ENCODE measurements at places on chromosomes 13 and 19.
A peak's percentile ranks its signal among the peaks of the same experiment; 100 is the strongest.

DNA sequence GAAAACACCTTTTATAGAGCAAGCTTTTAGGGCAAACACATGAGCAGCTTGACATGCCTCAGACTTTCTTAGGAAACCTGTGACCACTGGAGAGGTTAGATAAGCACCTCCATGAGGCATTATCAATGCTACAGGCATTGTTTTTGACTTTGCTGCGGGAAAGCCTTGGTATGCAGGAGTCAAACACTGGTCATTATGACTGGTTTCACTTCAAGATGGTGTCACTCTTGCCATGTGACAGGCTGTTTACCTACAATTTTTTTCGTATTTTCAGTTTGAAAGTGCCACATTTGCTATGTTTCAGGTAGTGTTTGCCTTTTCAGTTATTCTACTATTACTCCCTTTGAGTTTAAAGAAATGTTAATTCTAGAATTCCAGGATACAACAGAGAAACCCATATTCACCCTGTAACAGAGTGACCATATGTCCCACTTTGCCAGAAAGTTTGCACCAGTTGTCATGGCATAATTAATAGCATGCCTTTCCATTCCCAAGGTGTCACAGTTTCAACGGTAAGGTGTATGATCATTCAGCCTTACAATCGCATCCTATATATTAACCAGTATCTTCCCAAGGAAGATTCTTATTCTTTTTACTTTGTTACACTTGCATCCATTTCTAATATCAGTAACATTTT is 33.0 kb downstream of the USP12 start:
- DNase-seq: no peak

DNA sequence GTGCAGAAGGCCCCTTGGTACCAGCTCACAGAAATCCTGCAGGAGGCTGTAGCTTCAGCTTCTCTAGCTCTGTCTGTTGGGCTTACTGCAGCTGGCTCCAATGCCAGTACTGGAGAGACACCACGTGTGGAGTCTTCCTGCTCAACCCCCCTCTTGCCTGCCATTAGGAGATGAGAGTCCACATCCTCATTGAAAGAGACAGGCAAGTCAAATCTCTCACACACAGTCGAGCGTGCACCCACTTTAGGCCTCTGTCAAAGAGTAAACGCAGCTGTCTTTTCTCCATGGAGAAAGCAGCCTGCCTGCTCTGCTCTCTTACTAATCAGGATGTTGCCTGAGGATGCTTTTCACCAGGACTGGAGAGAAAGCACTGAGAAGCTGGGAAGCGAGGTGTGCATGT is 523.0 kb upstream of the NBEA start:
- DNase-seq: no peak

DNA sequence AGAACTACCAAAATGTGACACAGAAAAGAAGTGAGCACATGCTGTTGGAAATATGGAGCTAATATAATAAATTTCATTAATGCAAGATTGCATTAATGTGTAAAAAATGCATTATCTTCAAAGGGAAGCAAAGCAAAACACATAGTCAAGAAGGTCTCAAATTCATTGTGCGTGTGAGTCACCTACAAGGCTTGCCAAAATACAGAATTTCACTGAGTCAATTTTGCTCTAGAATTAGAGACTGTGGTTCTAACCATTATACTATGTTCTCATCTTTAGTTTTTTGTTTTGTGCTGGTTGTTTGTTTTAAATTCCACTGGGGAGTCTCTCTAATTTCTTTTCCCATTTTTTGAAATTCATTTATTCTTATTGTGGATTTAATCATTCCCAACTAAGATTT is 149.8 kb upstream of the SLITRK1 start:
- DNase-seq: no peak

DNA sequence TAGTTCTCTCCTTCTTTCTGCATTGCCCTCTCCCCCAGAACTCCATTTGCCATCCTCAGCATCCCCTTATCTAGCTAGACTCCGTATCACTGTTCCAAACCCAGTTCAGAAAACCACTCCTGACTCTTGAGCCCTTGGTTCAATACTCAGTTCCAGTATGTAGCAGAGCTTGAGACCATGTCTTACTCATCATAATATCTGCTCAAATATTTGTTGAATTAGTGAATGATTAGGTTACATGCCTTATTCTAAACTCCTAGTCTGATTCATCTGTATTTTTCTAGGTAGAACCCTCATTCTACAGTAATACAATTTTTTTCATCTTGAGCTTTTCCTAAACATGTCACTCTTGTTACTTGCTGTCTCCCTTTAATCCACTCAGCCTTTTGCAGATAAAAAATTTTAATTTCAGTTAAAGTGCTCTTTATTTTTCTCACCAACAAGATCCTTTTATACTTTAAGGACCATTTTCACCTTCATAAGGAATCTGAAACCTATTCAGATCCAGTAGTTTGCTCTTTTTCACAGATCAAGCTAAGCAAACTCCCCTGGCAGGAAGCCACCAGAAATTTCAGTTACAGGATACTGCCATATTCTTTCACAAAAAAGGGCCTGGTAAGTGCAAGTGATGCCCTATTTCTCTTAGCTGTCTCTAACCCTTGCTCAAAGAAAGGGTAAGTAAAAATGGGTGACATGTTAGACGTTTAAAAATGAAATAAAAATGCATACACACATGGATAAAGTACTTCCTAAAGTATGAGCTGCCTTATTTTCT is 23.1 kb upstream of the INTS6 start:
- DNase-seq: peak; percentile 76

GRCh38 chr19:42284066-42284501 is 15.0 kb downstream of the CIC start:
- peak; percentile 84 for DNase-seq

DNA sequence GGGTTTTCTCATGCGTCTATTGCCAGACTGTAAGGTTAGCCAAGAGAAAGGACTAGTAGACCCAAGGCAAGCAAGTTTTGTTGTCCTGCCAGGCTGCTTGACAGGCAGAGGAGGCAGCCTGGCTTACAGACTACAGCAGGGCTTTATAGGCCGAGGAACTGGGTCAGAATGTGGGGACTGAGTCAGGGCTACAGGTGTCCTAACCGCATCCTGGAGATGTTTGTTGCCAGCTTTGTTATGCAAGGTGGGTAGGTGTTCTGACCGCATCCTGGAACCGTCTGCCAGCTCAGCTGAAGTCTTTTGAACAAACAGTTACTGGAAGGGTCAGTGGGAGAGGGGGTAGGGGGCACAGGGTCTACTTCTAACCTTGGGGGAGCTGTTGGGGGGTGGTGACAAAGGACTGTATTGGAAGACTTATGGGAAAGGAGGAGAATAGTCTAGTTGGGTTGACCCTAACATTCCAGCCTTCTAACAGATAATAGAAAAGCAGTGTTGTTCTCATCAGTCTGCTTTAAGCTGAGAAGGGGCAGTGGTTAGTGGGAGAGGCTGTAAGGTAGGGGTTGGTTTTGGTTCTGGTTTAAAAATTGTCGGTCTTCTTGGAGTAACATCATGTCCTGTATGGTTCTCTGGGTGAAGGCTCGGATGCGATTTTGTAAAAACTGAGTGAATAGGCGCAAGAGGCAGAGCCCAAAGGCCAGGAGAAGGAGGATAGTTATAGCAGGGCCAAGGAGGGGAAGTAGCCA is 913.8 kb upstream of the SLITRK5 start:
- DNase-seq: peak; percentile 37

- DNase-seq: peak; percentile 33
These were observed 44.9 kb downstream of the ZNF611 start for GRCh38 chr19:52689843-52690368.

GRCh38 chr19:35408284-35409171 is 37.7 kb downstream of the GPR42 start:
- DNase-seq: no peak

DNA sequence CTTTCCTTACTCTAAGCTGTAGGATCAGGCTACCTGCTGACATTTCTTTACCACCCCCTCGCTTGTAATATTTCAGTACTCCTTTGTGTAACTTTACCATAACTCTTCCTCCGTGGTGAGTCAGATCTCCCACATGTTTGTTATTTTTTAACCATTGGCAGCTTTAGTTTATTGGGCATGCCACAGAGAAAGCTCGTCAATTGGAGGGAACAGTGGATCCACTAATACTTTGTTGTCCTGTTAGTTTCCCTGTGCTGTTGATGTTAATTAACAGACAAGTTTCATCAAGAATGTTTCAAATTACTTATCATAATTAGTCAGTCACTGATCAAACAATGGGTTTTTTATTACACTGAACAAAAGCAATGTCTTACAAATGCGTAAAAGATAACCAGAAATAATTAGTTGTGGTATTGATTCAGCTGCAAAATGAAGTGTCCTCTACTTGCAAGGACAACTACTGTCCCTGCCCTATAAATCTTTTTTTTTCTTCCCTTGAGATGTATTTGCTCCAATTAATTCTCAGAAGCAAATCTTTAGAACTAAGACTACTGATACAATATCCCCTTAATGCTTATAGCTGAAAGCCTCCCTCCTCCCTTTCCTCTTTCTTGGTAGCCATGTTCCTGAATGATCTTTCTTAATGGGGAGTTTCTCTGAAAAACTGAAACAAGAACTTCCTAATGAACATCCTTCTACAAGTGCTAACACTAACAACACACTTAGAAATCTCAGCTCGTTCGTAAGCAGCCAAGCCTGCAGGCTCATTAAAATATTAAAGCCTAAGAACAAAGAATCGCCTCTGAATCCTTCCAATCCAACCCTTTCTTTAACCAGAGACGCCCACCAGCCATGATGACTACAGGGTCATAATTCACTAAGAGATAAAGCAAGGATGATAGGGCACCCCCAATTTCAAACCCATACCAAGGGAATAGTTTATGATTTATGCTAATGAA is 22.2 kb downstream of the EFNB2 start:
- peak; percentile 55 for DNase-seq

- DNase-seq: no peak
These were observed 20.0 kb downstream of the DIAPH3 start for GRCh38 chr13:60143775-60144174.

DNA sequence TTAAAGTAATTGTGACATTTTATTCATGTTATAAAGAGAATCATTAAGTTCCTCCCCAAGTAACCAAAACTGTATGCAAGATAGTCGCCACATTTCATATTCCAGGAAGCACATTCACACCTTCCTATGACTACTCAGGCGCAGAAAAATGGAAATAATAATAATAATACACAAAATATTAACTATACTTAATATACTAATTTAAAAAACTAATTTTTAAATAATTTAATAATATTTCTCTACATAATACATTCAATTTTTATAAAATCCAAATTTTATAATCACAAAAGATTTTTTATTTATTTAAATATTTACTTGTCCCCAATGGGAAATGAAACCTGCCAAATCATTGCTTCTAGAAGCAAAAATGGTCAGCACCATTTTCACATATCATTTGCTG is 797.4 kb upstream of the GPC6 start:
- DNase-seq: no peak

- peak; percentile 80 for DNase-seq
These were observed 15.4 kb downstream of the RELB start for GRCh38 chr19:45016388-45017314.

DNA sequence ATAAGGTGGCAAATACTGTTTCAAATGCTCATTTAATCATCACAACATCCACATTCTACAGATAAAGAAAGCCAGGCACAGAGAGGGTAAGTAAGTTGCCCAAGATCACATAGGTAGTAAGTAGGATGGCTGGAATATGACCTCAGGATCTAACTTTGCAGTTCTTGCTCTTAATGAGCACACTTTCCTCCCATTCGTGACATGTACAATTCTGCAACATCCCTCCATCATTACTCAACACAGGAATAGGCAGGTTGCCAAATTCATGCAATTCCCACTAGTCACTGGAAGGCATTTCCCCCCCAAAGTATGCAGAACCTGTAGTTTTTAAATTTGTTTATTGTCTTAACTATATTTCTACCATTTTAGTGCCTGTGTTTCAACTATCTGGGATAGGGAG is 109.2 kb downstream of the OLFM4 start:
- peak; percentile 46 for DNase-seq

DNA sequence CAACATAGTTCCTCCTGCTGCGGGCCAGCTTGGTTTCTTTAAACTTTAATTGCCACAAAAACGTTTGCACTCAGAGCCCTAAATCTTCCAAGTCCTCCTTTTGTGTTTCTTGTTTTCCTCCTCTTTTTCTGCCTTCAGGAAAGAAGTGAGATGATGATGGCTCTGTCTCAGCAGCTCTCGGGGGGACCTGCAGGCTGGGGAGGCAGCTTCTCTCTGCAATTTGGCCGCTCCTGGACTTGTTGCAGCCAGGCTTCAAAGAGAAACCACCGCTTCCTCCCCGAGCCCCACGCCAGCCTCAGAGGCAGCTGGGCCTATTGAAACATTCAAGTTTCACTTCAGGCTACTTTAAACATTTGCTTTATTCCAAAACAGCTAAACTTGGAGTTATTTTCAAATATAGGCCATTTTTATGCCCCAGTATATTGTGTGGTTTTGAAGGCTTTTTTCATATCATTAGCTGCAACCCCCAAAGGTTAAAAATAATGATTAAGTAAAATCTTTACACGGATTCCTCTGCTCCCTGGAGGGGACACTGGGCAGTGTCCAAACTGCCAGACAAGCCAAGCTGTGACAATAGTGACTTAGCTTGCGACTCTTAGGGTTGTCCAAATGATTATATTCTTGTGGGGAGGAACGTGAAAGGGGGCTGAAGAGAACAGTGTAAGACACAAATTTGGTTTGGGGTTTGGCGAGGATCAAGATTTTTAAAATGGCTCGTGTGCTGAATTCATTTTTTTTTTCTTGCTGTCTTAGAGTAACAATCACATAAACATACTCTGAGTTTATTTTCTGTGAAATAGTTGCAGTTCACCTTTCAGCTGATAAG is 330.8 kb downstream of the DLEU7 start:
- DNase-seq: peak; percentile 42

DNA sequence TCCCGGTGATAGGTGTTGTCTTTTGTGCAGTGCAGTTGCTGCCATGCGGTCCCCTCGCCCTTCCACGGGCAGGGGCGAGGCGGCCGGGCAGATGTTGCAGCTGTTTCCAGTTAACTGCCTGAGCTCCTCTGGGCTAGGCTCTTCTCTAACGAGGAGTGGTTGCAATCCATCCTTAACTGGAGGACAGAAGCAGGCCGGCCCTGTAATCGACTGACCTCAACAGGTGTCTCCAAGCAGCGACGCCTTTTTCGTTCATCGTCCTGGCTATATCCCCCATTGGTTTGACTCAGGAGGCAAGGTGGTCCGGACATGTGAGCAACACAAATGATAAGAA is 1.9 kb upstream of the TSC22D1 start:
- no peak for DNase-seq

DNA sequence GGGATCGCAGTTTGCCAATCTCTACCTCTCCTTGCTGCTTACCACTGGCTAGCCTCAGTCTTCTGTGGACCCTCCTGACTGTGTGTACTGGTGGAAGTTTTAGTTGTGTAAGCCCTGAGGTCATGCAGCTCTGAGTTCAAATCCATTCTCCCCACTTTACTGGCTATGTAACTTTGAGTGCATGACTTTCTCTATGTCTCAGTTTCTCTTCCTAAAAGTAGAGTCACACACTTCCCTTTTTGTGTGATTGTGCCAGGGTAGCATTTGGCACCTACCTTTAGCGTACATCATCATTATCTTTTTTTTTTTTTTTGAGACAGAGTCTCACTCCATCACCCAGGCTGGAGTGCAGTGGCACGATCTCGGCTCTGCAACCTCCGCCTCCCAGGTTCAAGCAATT is 70.3 kb downstream of the MAP4K1 start:
- no peak for DNase-seq

- DNase-seq: no peak
These were observed 335.7 kb downstream of the DCT start for GRCh38 chr13:94143624-94144350.

GRCh38 chr13:94272038-94272437 is 207.4 kb downstream of the DCT start:
- DNase-seq: peak; percentile 20
